CD8-positive, alpha-beta memory T cell (primary cell): ENCODE measurements at places on chromosomes 12 and 14. TPM values are rescaled to one million over a fixed set of nuclear protein-coding genes. Genes with fewer than 3 reads are reported as not detected.
A peak's percentile ranks its signal among the peaks of the same experiment; 100 is the strongest.

The RNASE3 gene
- not detected for total RNA-seq

The CIROP gene
- not detected for total RNA-seq

The RPGRIP1 gene
- total RNA-seq = not detected

The KSR2 gene
- 0.11 TPM for total RNA-seq

The MIP gene
- not detected for total RNA-seq

The PPFIBP1 gene
- total RNA-seq = 6.2 TPM

The KCNJ8 gene
- not detected for total RNA-seq

The FAM177A1 gene
- 47.4 TPM for total RNA-seq

GRCh38 chr14:55892906-55893305 is 225.3 kb upstream of the PELI2 start:
- no peak for DNase-seq
- no peaks in the 10 kb centered on the region for H3K4me1 ChIP-seq
- H3K4me3 ChIP-seq = no peak overlapping the region
- H3K36me3 ChIP-seq = no peaks in the 10 kb centered on the region
- H3K27me3 ChIP-seq = no peaks in the 10 kb centered on the region

- H3K4me3 ChIP-seq = no peak overlapping the region
- no peaks in the 10 kb centered on the region for H3K27me3 ChIP-seq
- no peaks in the 10 kb centered on the region for H3K36me3 ChIP-seq
- H3K27ac ChIP-seq = no peak overlapping the region
- DNase-seq = no peak
- no peaks in the 10 kb centered on the region for H3K4me1 ChIP-seq
Measured at GRCh38 chr14:93936926-93937325, 9.8 kb downstream of the FAM181A start.

GRCh38 chr12:76264611-76265012 is 83.6 kb downstream of the BBS10 start:
- no peak for DNase-seq
- no peak overlapping the region for H3K4me3 ChIP-seq
- H3K27ac ChIP-seq = no peak overlapping the region
- no peaks in the 10 kb centered on the region for H3K27me3 ChIP-seq
- no peaks in the 10 kb centered on the region for H3K36me3 ChIP-seq
- H3K4me1 ChIP-seq = no peaks in the 10 kb centered on the region

- H3K27me3 ChIP-seq = no peaks in the 10 kb centered on the region
- H3K4me3 ChIP-seq = peak overlapping the region; percentile 11
- H3K27ac ChIP-seq = no peak overlapping the region
- no peak for DNase-seq
- H3K36me3 ChIP-seq = no peaks in the 10 kb centered on the region
- H3K4me1 ChIP-seq = peaks cover 36% of the 10 kb centered on the region
Measured at GRCh38 chr12:116594325-116595038, 35.3 kb downstream of the MAP1LC3B2 start.

- no peak overlapping the region for H3K4me3 ChIP-seq
- no peaks in the 10 kb centered on the region for H3K27me3 ChIP-seq
- DNase-seq = no peak
- H3K4me1 ChIP-seq = no peaks in the 10 kb centered on the region
Measured at GRCh38 chr14:87109271-87109670, 883.7 kb downstream of the GALC start.

GRCh38 chr14:33541171-33541570 is 409.7 kb downstream of the EGLN3 start:
- no peaks in the 10 kb centered on the region for H3K27me3 ChIP-seq
- no peak overlapping the region for H3K4me3 ChIP-seq
- H3K27ac ChIP-seq = no peak overlapping the region

- no peak overlapping the region for H3K4me3 ChIP-seq
- H3K36me3 ChIP-seq = no peaks in the 10 kb centered on the region
- no peaks in the 10 kb centered on the region for H3K4me1 ChIP-seq
- H3K27me3 ChIP-seq = no peaks in the 10 kb centered on the region
- H3K27ac ChIP-seq = no peak overlapping the region
- no peak for DNase-seq
Measured at GRCh38 chr14:32606301-32606700, 277.2 kb downstream of the AKAP6 start.

DNA sequence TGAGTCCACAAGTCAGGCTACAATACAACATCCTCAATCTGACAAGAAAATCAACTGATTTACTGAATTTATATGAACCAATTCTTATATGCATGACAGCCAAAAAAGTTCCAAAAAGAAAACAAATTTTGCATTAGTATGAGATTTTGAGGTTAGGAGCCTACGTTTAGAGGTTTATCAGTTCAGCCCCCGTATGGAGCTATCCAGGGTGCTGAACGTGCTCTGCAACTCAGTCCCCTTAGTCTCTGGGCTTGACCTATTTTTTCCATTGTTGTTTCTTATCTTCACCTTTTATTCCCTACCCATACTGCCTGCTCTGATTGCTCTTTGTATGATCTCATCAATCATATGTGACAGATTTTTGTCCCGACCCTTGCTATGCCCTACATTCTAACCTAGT is 693.0 kb downstream of the NRXN3 start:
- no peak for DNase-seq
- H3K27me3 ChIP-seq = no peaks in the 10 kb centered on the region
- H3K36me3 ChIP-seq = no peaks in the 10 kb centered on the region
- H3K27ac ChIP-seq = no peak overlapping the region
- no peak overlapping the region for H3K4me3 ChIP-seq

GRCh38 chr12:18296201-18296908 is 35.0 kb downstream of the PIK3C2G start:
- no peaks in the 10 kb centered on the region for H3K4me1 ChIP-seq
- H3K27me3 ChIP-seq = no peaks in the 10 kb centered on the region
- H3K36me3 ChIP-seq = no peaks in the 10 kb centered on the region

GRCh38 chr14:41623736-41624135 is 17.1 kb downstream of the LRFN5 start:
- no peaks in the 10 kb centered on the region for H3K4me1 ChIP-seq
- H3K36me3 ChIP-seq = no peaks in the 10 kb centered on the region
- no peaks in the 10 kb centered on the region for H3K27me3 ChIP-seq
- DNase-seq = no peak
- no peak overlapping the region for H3K4me3 ChIP-seq
- no peak overlapping the region for H3K27ac ChIP-seq

GRCh38 chr14:102750376-102750775 is 26.9 kb upstream of the TRAF3 start:
- H3K27me3 ChIP-seq = no peaks in the 10 kb centered on the region
- H3K27ac ChIP-seq = no peak overlapping the region
- no peak for DNase-seq
- H3K36me3 ChIP-seq = no peaks in the 10 kb centered on the region
- no peaks in the 10 kb centered on the region for H3K4me1 ChIP-seq

- no peaks in the 10 kb centered on the region for H3K27me3 ChIP-seq
- DNase-seq = no peak
- no peaks in the 10 kb centered on the region for H3K36me3 ChIP-seq
- H3K4me3 ChIP-seq = no peak overlapping the region
Measured at GRCh38 chr12:131618303-131618658, 92.6 kb upstream of the SFSWAP start.

- no peaks in the 10 kb centered on the region for H3K4me1 ChIP-seq
- no peaks in the 10 kb centered on the region for H3K27me3 ChIP-seq
- H3K36me3 ChIP-seq = no peaks in the 10 kb centered on the region
- H3K4me3 ChIP-seq = no peak overlapping the region
- no peak overlapping the region for H3K27ac ChIP-seq
Measured at GRCh38 chr14:54291491-54292191, 105.2 kb upstream of the CDKN3 start.

GRCh38 chr14:51614707-51615106 is 37.0 kb upstream of the FRMD6 start:
- no peak overlapping the region for H3K27ac ChIP-seq
- H3K27me3 ChIP-seq = no peaks in the 10 kb centered on the region
- no peaks in the 10 kb centered on the region for H3K4me1 ChIP-seq
- no peak overlapping the region for H3K4me3 ChIP-seq
- H3K36me3 ChIP-seq = no peaks in the 10 kb centered on the region

DNA sequence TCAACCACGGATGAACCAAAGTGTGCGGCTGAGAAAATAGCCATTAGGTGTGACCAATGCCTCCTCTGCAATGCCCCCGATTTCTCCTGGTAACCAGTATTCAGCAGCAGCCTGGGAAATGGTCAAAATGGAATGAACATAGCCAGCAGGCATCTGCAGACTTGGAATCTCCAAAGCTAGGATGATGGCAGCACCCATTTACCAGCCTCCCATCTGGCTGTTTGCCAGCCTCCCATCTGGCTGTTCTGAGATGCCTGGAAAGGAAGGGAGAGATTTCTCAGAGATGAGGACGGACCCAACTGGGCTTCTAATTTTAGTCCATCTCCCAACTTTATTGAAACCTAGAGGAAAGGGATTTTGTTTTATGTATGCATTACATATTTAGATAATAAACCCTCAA is 16.2 kb downstream of the CLMN start:
- no peaks in the 10 kb centered on the region for H3K4me1 ChIP-seq

DNA sequence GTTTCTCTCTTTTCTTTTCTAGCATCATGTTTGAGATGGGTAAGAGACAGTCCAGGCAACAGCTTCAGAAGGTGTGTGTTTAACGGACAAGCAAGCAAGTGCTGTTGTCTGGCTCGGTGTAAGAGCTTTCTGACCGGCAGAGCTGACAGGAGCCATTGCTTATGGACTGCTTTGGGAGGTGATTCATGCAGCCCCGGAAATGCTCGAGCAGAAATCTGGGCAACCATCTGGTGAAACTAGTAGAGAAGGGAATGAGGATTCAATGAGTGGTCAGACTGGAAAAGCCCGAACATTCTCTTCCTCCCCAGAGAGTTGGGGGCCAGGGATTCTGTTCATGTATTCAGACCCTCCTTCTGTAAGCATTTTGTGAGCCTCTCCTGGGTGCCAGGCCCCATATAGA is 24.4 kb downstream of the TUNAR start:
- H3K4me3 ChIP-seq = no peak overlapping the region
- no peaks in the 10 kb centered on the region for H3K27me3 ChIP-seq
- no peaks in the 10 kb centered on the region for H3K4me1 ChIP-seq
- no peak overlapping the region for H3K27ac ChIP-seq
- no peaks in the 10 kb centered on the region for H3K36me3 ChIP-seq

GRCh38 chr12:43805149-43805859 is 813 bp downstream of the TWF1 start:
- H3K36me3 ChIP-seq = peaks cover 9% of the 10 kb centered on the region
- no peaks in the 10 kb centered on the region for H3K27me3 ChIP-seq
- H3K4me3 ChIP-seq = peak overlapping the region; percentile 88
- H3K4me1 ChIP-seq = peaks cover 31% of the 10 kb centered on the region

GRCh38 chr12:68506619-68507018 is 104.1 kb upstream of the RAP1B start:
- no peak overlapping the region for H3K4me3 ChIP-seq
- DNase-seq = no peak
- H3K36me3 ChIP-seq = no peaks in the 10 kb centered on the region
- no peak overlapping the region for H3K27ac ChIP-seq
- H3K27me3 ChIP-seq = no peaks in the 10 kb centered on the region
- H3K4me1 ChIP-seq = no peaks in the 10 kb centered on the region

- H3K4me3 ChIP-seq = no peak overlapping the region
- no peaks in the 10 kb centered on the region for H3K4me1 ChIP-seq
- H3K36me3 ChIP-seq = no peaks in the 10 kb centered on the region
- DNase-seq = no peak
- no peaks in the 10 kb centered on the region for H3K27me3 ChIP-seq
Measured at GRCh38 chr12:131033486-131033885, 79.8 kb downstream of the ADGRD1 start.

- DNase-seq = no peak
- H3K4me1 ChIP-seq = peaks cover 27% of the 10 kb centered on the region
- H3K36me3 ChIP-seq = no peaks in the 10 kb centered on the region
- H3K4me3 ChIP-seq = no peak overlapping the region
- no peak overlapping the region for H3K27ac ChIP-seq
Measured at GRCh38 chr12:92506460-92506859, 196.3 kb upstream of the PLEKHG7 start.

DNA sequence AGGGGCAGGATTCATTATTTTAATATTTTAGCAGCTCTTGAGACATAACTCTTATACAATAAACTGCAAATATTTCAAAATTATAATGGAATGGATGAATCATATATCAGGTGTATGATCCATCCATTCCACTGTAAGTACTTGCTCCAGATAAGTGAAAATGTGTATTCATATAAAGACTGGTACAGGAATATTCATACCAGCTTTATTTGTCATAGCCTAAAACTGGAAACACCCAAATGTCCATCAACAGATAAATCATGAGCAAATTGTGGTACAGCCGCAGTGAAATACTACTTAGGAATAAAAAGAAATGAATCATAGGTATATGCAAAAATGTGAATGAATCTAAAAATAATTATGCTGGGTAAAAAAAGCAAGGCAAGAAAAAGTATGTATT is 263.6 kb upstream of the SYT10 start:
- H3K27ac ChIP-seq = no peak overlapping the region
- no peaks in the 10 kb centered on the region for H3K27me3 ChIP-seq
- H3K36me3 ChIP-seq = no peaks in the 10 kb centered on the region
- no peak overlapping the region for H3K4me3 ChIP-seq
- no peak for DNase-seq
- H3K4me1 ChIP-seq = no peaks in the 10 kb centered on the region

DNA sequence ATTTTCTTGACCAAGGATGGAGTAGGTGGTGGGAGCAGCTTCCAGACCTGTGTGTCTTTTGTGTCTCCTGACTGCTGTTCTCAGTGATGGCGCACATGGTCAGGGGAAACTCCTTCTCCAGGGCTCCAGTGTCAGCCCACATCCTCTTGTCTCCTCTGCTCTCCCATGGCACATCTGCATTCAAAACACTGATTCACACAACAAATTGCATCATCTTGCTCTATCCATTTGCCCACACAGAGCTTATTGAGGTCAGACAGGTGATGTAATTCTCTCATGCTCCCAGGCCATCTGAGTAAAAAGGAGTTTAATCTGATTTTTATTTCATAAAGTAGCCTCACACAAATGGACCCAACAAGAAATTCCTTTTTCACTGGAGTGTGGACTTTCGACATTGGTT is 21.8 kb upstream of the TMEM132C start:
- DNase-seq = no peak
- no peak overlapping the region for H3K4me3 ChIP-seq
- H3K36me3 ChIP-seq = no peaks in the 10 kb centered on the region
- no peaks in the 10 kb centered on the region for H3K27me3 ChIP-seq
- no peak overlapping the region for H3K27ac ChIP-seq
- H3K4me1 ChIP-seq = no peaks in the 10 kb centered on the region

DNA sequence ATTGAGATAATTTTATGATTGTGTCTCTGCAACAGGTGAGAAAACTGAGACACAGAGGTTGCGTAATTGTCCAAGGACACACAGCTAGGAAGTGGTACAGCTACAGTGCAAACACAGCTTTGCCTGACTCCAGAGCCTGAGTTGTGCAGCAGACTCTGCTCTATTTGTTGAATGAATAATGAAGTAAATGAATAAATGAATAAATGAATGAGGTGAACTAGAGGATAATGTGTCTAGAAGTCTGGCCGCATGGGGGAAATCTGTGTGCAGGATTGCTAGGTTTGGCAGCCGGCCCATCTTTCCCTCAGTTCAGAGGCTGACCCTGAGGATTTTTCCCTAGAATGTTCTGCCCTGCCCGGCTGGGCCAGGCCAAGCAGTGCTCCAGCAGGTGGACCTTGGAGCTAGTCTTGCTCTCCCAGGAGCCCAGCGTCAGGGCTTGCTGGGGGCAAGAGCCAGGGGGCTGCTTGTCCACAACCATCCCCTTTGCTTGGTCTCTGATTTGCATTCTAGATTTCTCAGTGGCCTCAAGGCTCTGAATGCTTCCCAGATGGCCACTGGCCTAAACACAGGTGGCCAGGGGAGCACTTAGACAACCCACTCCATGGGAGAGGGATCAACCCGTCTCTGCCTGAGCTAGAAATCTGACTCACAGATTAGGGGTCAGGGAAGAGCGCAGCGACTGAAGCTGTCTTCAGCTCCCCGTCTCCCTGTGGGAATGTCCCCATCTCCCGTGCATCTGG is 225.2 kb downstream of the C12orf75 start:
- H3K27me3 ChIP-seq = no peaks in the 10 kb centered on the region
- DNase-seq = no peak
- no peak overlapping the region for H3K27ac ChIP-seq
